ENCODE measurements at places on chromosomes 6 and 20.

- DNase-seq = no peak
These were observed 63.7 kb downstream of the SH3BGRL2 start for GRCh38 chr6:79694623-79695343.

- DNase-seq = no peak
These were observed 13.7 kb upstream of the SNPH start for GRCh38 chr20:1252416-1252815.

DNA sequence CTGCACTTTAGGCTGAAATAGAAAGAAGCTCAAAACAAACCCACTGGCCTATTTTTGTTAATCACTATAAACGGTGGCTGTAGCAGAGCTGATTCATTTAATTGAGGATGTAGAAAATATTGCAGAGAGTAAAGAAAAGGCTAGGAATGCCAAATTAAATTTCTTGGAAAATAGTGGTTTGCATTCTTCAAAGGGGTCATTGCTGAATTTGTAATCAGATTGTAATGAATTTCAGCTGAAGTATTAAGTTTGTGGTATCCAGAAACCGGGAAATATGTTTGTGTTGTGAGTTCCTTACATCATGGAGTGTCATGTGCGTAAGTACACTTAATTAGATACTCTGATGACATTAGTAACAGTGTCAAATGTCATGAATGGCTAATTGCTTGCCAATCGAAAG lies 203.0 kb downstream of the SAMD5 start:
- DNase-seq = no peak

- no peak for DNase-seq
These were observed 1.6 kb upstream of the TRIB3 start for GRCh38 chr20:378961-379336.

DNA sequence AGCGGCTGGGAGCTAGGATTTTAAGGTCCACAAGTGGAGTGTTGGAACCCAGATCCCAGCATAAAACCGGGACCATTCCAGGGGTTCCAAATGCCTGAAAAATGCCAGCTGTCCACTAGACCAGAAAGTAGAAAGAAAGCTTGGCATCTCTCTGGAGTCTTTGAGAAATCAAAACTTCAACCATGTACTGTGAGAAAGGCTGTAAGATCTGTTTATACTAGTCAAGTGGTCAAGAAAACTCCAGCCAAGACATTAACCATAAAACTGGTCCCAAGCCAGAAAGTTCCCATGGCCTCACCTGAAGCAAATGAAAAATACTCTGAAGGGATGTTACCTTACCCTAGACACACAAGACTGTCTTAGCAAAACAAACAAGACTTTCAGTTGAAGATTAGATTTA lies 112.6 kb downstream of the DCDC2 start:
- no peak for DNase-seq

- DNase-seq = no peak
These were observed 775.8 kb downstream of the MAFB start for GRCh38 chr20:39913274-39913673.

- no peak for DNase-seq
These were observed 195.5 kb downstream of the EYA4 start for GRCh38 chr6:133436652-133437051.

- no peak for DNase-seq
These were observed 556 bp downstream of the PANK2 start for GRCh38 chr20:3889489-3890397.

GRCh38 chr6:73079978-73080377 lies 145.3 kb downstream of the KHDC1L start:
- DNase-seq = no peak

- no peak for DNase-seq
These were observed 26.7 kb downstream of the FOXO3 start for GRCh38 chr6:108587258-108588059.

- no peak for DNase-seq
These were observed 23.1 kb downstream of the USP45 start for GRCh38 chr6:99492092-99492491.

DNA sequence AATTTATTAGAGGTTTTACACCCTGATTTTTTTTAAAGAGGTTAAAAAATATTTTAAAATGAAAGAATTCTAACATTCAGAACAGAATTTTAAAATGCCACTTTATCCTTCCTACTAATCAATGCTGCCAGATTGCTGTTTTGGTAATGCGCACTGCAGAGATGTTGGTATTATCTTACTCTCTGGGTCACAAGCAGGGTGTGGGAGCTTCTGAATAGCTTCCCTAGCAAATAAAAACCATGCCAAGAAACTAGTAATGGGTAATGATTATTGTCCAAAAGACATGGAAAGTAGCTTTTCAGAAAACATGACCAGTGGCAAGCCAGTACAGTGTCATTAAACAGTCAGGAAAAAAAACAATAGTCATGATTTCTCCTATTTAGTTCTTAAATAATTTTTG lies 205.4 kb downstream of the TPBG start:
- DNase-seq = no peak

GRCh38 chr6:125942672-125943527 lies 13.7 kb upstream of the HINT3 start:
- DNase-seq = no peak

GRCh38 chr6:30837870-30838269 lies 46.4 kb upstream of the DDR1 start:
- no peak for DNase-seq

DNA sequence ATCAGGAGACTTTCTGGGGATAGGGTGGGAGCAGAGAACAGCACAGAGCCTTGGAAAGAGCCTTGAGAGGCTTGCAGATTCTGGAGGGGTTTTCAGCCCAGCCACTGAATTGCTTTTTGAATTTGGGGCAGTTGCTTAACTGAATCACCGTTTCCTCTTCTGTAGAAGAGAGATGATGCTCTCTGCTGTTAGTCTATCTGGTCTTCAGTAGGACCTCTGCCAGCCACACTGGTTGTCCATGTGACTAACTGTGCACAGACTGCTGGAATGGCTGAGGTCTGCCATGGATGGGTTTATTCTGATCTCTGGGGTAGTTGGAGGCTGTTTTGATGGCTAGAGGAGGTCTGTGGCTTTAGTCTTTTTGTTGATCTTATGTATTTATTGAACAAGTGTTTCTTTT lies 21.4 kb upstream of the PRDM1 start:
- no peak for DNase-seq

- no peak for DNase-seq
These were observed 54.6 kb upstream of the DDR1 start for GRCh38 chr6:30829639-30830255.

DNA sequence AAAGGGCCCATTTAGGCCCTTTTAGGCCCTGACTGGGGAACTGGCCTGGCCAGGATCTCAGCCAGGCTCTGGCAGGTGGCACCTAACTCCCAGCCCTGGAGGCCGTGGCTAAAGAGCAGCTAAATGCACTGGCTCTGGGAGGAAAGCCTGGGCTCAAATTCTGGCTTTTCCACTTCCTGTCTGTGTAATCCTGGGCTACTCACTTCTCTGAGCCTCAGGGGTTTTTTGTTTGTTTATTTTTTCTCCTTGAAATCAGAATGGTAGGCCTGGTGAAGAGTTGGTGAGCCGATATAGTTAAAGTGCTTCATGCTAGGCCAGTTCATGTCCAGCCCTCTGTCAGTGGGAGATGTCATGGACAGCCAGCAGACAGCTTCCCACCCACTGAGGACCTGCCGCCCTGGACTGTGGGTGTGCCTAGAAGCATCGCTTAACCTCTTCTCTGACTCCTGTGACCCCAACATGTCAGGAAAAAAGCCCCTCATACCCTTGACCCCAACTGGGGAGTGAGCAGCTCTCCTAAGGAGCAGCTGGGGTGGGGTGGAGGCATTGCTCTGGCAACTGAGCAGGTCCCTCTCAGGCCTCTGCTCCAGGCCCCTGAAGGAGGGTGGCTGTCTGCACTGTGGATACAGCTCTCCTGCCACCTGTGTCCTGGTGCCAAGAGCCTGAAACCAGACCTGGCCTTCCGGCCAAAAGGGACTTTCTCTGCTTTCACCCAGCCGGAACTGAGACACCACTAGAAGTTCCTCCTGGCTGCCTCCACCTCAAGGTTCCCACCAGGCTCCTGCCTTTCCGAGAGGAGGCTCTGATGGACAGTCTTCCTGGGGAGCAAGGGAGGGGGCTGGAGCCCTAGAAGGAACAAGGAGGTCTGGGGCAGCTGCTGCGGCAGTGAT lies 57.2 kb upstream of the MYL9 start:
- no peak for DNase-seq

- no peak for DNase-seq
These were observed 101.7 kb downstream of the SYNDIG1 start for GRCh38 chr20:24571159-24571558.

GRCh38 chr6:156868385-156868784 lies 91.2 kb downstream of the ARID1B start:
- DNase-seq = no peak

- no peak for DNase-seq
These were observed 10.1 kb downstream of the HMGCLL1 start for GRCh38 chr6:55568808-55569439.

DNA sequence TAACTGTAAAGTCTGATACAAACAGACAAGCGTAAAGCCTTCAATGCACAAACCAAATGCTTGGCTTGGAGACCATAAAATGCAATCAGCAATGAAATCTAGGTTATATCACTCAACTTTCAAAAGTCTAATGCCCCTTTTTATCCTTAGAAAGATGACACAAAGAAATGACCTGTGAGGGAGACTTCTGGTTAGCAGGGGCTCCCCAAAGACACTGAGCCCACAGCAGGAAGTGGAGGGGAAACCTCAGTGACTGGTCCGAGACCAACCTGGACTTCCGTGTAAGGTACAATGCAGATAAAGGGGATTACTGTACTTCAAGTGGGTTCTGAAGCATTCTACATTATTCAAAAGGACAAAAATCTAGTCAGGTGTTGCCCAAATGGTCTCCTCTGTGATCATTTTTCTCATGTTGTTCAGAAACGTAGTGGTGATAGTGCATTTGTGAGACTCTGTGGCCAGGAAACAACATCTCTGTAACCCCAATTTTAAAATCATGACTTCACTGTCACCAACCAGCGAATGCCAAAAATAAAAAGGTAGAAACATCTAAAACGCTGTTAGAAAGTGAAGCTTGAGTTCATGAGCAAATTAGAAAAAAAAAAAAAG lies 88.2 kb downstream of the HIVEP2 start:
- no peak for DNase-seq

DNA sequence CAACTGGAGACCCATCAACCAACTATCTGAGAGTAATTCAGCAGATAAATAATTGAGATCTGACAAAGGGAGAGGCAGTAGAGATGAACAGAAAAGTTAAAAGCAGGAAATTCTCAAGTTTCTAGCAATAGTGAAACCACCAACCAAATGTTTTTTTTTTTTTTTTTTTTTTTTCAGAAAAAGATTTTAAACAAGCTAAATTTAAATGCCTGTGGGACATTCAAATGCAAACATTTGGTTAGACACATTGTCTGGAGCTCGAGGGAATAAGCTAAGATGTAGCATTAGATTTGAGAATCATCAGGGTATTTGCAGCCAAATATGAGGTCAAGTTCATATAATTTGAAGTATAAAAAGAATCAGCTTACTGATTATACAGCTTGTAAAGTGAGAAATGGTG lies 16.4 kb downstream of the RANBP9 start:
- DNase-seq = no peak

Measured in stromal cell of bone marrow (primary cell).